Activated CD8-positive, alpha-beta memory T cell treated with anti-CD3 and anti-CD28 coated beads for 1 hour (primary cell): ENCODE measurements at places on chromosomes 7 and 10.

DNA sequence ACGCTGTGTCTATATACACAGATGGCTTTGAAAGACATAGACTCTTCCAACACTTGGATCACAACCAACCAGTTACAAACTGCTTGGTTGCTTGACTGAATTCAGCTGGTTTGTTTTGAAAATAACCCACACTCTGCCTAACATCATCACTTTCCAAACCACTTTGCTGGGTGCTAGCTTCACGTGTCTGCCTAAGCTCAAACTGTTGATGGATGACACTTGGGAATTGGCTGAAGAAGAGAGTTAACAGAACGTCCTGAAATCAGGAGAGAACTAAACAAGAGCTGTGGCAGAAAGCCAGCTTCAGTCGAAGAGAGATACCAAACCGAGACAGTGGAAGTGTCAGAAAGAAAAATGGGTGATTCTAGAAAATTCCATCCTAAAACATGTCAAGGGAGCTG, 420.8 kb upstream of the AUTS2 start:
- DNase-seq: no peak

GRCh38 chr7:16356301-16356958, 64.9 kb downstream of the CRPPA start:
- DNase-seq: no peak

GRCh38 chr10:124168991-124169802, 75.8 kb upstream of the CHST15 start:
- DNase-seq: no peak

DNA sequence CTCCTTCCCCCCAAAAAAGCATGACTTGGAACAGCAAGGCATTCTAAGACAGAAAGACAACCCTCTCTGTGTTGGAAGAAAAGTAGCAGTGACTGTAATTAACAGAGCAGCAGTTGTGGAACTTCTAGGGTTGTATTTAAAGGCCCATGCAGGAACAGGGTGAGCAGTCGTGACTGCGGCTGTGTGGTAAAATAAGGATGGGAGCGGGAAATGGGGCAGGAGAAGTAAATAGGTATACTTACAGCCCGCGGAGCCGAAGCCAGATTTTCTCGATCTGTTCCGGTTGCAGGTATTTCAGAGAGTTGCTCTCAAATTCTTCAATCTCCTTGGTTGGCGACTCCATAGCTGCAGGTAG, 179 bp downstream of the PDE1C start:
- no peak for DNase-seq

- no peak for DNase-seq
These were observed 10.1 kb downstream of the ELFN1 start for GRCh38 chr7:1679966-1680730.

DNA sequence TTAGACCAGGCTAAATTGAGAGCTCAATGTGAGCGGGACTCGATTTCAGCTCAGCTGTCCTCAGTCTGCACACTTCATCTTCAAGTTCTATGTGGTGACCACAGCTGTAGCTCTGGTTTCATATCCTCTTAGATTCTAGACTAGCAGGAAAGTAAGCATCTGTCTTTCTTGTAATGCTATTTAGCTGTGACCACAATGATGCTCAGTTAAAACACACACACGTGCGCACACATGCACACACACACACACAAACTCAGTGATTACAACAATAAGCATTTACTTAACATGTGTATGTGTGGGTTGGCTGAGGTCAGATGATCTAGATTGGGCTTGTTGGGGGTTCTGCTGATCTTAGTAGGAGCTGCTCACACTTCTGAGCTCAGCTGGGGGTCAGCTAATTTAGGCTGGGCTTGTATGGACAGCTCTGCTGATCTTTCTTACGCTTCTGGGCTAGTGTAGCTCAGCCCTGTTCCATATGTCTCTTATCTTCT, 82.5 kb downstream of the ZNF365 start:
- no peak for DNase-seq

GRCh38 chr7:96023387-96023786, 251.0 kb downstream of the DYNC1I1 start:
- DNase-seq: no peak

GRCh38 chr10:90592638-90593302, 265.1 kb downstream of the HTR7 start:
- DNase-seq: no peak

DNA sequence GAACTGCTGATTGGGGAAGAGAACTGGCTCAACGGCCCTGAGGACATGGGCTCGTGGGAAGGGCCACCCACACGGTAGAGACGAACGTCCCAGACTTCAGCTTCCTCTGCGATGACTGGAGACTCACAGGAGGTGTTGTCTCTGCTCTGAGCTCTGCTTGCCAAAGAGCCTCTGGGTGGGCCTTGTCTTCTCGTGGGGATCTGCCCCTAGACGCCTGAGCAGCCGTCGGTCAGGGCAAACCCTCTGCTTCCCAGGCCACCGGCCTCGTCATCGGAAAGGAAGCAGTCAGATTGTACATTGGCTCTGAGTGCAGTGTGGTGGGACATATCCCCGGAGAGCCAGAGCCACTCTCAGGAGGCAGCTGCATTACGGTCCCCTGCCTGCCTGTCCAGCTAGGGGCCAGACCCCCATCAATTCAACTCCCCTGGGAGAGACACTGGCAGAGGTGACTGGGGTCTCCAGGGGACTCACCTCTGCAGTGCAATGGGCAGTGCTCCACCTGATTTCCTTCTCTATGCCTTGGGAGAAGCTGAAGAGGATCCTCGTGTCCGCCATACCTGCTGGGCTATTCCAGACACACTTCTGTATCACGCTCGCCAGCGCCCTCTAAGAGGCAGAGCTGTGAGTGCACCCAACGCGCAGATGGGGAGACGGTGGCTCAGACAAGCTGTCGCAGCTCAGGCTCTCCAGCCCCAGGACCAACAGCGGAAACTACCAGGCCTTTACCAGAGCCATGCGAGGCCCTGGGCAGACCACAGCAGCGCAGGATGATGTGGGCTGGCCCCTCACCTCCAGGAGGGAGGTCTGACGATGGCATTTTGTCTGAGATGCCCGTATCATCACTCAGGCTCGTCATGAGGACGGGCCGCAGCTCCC, 227.4 kb downstream of the TCERG1L start:
- no peak for DNase-seq

- DNase-seq: no peak
These were observed 31.2 kb upstream of the MNX1 start for GRCh38 chr7:157041514-157042277.

DNA sequence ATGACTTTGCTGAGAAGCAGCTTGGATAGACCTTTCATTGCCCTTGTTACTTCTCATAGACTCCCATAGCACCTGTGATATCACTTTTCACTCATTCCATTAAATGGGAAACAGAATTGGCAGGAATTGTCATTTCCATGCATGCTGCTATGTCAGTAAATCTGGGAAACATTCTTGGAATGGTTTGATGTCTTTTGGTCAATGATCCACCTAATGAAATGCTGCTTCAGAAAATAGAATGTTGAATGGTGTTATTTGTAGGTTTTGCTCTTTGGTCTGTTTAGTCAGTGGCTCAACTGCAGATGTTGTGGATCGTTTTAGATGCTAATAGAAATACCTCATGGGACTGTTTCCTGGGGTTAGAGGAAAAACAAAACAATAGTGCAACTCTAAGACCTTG, 127.8 kb downstream of the PLPP4 start:
- no peak for DNase-seq

DNA sequence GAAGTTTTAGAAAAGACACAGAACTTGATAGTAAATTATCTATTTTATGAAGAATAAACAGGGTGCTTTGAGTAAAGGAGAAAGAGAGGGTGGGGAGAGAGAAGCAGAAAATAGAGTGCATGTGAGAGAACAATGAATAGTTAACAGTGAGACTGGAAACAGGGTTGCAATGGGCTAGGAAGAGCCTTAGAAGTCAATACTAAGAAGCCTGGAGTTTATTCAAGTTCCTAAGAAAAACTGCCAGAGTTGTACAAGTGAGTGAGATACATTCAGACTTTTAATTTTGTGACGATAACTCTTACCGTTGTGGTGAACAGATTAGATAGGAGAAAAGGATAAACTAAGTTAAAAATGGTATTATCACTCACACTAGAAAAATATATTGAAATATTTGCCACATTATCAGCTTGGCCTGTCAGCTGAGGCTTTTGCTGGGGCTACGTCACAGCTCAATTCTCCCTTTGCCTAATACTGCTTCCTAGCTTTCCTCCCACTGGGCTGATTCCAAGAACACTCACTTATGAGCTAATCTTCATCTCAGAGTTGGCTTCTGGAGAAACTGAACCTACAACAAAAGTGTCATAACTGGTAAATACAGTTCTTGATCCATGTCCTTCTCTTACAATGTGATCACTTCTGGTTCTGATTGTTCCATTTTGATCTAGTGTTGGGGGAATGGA, 92.7 kb downstream of the SEMA3D start:
- no peak for DNase-seq

GRCh38 chr10:76839276-76839675, 798.3 kb downstream of the KCNMA1 start:
- no peak for DNase-seq

DNA sequence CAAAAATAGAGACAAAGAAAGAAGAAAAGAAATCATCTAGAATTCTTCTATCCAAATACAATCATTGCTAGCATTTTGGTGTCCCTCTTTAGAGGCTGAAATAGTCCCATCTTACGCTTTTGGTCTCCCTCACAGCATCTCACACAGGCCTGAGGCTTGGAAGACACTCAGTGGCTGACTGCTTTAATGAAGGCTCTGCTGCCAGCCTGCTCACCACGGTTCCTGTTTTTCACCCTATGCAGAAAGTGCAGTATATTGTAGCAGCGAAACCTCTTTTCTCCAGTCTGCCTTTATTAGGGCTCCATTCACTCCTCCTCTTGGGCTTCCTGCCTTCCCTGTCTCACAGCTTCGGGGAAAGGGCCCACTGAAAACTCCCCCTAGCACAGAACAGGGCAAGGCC, 102.2 kb downstream of the JCAD start:
- DNase-seq: no peak

GRCh38 chr10:110123594-110123993, 83.8 kb upstream of the MXI1 start:
- no peak for DNase-seq

DNA sequence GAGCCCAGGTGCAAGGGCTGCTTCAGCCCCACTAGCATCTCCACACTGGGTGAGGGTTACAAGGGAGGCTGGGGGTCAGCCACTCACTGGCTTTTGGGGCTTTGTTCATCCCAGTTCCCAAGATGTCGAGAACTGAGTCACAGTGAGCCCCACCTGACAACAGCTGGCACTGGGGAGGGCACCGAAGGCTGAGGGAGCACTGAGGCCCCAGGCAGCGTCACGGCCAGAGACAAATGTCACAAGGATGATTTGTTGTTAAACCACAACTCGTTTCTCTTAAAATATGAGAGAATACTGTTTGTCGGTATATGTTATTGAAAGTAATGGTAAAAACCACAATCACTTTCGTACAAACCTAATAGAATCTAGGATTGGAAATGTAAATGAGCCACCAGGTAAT, 219.9 kb downstream of the CELF2 start:
- peak; percentile 27 for DNase-seq

GRCh38 chr7:1762238-1762945, 92.3 kb downstream of the ELFN1 start:
- DNase-seq: no peak

DNA sequence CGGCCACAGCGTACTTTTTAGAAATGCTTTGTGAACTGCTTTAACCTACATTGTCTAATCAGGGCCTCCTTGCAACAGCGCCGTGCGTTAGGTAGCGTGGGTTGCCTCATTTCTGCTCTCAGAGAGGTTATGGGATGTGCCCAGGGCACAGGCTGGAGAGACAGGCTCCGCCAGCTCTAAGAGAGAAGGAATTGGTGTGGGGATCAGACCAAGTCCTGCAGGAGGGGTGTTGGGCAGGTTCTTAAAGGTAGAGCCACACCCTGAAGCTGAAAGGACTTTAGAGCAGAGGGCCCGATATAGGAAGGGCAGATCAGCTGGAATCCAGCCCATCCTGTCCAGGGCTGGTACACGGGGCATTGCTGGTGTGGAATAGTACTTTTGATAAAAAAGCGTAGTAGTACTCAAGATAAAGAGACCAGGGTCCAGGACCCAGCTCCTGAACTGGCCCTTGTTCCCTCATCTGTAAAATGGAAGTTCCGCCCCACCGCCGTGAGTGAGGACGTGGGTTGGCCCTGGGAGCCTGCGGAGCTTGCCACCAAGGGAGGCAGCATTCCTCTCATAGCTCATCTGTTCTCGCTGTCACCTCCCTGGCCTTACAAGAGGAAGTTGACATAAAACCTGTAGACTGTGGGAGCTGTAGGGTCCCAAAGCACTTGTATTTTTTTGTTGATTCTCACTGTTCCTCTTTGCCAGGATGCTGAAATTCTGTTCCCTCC, 37.2 kb downstream of the TMEM120A start:
- no peak for DNase-seq

- DNase-seq: no peak
These were observed 321.2 kb downstream of the ZNF479 start for GRCh38 chr7:56811081-56811480.
